ENCODE measurements at places on chromosomes 12 and 14.

DNA sequence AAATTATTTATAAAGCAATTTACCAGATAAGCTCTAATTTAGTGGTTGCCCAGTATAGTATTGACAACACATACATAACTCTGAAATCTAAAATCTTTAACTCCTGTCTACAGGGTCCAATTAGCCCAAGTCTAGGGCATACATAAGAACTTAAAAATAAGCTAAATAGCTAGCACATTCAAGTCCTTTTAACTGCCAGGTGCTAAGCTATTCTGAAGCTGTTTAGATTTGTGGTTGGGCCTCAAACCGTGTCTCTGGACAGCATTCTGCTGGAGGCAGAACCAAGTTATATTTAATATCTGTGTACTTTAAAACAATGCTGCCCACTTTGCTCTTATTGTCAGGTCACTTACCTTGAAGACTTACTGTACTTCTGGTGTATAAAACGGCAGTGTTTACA is 19.0 kb downstream of the RPS6KA5 start:
- DNase-seq: no peak

- DNase-seq: no peak
Observed at GRCh38 chr14:103121121-103121845, 2.0 kb upstream of the TNFAIP2 start.

DNA sequence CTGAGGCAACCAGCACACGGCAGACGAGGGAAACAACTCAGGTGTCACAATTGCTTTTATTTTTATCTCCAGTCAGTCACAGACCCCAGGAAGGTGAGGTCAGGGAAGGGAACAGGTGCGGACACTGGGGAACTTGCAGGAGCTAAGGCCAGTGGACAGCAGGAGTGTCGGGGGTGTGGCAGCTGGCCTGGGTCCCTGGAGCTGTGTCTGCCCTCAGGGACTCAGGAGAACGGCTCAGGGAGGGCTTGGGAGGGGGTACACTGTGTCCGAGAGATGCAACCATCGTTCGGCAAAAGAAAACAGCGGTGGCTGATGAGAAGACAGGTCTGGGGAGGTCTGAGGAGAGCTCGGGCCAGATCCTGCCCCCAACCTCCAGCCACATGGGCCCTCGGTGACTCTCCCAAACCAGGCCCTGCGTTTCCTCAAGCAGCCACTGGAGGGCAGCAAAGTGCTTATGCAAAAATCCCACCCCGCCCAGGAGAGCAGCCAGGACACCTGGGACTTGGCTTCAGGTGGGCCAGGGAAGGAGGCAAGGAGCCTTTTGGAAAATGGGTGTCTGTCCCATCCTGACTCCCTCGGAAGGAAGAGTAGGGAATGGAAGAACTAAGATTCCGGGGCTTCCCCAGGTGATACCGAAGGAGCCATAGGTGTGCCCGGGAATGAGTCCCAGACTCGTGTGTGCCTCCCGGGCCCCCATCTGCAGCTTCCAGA is 24.1 kb upstream of the BCDIN3D start:
- DNase-seq: peak; percentile 64

GRCh38 chr14:104712881-104713734 is 10.9 kb upstream of the ADSS1 start:
- no peak for DNase-seq

DNA sequence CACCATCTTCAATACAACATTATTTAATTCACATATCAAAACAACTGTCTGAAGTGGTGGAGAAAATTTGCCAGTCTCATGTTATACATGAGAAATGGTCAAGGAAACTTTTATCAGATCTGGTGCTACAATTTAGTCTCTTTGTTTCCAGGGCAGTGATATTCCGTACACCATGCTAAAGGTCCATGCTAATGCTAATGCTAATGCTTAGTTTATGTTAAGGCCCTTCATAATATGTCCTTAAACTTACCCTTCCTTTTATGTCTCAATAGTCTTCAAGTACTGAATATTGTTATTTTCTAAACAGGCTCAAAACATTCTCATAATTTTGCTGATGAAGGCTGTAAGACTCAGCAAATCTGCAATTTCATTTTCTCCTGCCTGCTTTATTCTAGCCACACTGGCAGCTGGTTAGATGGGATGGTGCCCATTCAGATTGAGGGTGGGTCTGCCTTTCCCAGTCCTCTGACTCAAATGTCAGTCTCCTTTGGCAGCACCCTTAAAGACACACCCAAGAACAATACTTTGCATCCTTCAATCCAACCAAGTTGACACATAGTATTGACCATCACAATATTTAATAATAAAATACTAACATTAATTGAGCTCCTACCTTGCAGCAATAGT is 59.8 kb downstream of the TMEM117 start:
- no peak for DNase-seq

DNA sequence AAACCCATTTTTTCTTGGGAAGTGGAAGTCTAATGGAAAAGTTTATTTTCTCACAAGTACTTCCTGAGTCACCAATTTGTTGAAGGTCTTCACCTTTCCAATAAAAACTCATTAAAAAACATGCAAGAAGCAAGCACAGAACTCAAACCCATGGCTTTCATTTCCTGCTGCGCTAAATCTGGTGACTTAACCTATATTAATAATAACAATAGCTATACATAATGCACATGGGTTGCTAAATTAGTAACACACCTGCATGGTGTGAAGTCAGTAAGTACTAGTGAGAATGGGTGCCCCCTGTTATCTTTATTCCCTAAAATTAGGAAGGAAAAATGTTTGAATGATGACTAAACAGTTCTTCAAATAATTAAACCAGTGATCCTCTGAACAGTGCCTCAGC is 52.3 kb downstream of the PPP2R5C start:
- DNase-seq: no peak

DNA sequence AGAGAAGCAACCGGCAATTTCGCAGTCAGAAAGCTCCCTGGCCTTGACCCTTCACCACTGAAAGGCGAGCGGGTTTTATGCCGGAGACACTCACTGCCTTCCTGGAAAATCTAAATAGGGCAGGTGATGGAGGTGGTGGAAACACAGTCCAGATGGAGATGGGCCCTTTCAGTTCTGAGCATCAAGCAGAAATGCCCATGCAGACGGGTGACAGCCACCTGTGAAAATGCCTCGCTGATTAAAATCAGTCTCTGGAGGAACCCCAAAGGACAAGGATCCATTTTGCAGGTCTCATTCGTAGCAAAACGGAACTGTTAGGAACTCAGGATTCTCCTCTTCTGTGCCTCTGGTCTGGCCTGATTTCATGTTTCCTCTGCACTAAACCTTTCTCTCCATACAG is 74.2 kb downstream of the FZD10 start:
- no peak for DNase-seq

DNA sequence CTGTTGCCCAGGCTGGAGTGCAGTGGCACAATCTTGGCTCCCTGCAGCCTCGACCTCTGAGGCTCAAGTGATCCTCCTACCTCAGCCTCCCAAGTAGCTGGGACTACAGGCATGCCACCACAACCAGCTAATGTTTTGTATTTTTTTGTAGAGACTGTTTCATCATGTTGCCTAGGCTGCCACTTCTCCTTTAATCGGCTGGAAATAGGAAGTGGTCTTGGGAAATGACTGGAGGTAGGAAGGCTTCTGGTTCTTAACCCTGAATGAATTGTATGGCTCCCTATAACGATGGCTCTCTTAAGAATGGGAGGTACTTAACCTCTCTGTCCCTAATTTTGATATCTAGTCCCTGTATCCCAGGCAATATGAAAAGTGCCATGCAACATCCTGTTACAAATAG is 113.9 kb upstream of the USP15 start:
- no peak for DNase-seq

DNA sequence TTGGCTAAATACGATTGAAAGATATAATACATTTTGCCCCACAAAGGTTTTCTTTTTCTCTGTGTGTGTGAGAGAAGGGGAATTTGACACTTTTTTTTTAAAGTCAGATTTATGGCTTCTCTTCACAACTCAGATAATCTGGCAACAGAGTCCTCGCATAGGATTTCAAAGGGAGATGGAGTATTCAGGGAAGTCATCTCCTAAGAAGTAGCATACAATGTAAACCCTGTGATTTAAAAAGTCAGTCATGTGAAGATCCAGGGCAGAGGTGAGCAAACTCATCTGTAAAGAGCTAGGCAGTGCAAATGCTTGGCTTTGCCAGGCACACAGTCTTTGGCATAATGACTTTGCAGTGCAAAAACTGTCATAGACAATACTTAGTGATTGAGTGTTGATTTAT is 1526.3 kb downstream of the AACS start:
- no peak for DNase-seq

DNA sequence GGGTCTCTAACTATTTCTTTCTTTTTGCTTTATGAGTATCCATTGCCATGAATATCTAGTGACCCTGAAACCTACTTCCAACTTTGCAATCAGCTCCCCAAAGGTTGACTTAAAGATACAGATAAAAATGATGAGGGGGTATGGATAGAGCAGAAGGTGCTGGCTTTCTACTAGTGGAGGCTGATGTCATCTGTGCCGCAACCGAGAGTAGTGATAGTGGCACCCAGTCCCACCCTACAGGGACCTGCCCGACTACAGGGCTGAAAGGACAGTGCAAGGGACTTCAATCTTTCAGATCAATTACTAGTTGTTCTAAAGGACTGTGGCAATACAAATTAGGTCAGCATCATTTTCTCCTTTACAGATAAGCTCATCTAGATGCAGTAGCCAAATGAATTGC is 806.0 kb downstream of the VRK1 start:
- DNase-seq: no peak

DNA sequence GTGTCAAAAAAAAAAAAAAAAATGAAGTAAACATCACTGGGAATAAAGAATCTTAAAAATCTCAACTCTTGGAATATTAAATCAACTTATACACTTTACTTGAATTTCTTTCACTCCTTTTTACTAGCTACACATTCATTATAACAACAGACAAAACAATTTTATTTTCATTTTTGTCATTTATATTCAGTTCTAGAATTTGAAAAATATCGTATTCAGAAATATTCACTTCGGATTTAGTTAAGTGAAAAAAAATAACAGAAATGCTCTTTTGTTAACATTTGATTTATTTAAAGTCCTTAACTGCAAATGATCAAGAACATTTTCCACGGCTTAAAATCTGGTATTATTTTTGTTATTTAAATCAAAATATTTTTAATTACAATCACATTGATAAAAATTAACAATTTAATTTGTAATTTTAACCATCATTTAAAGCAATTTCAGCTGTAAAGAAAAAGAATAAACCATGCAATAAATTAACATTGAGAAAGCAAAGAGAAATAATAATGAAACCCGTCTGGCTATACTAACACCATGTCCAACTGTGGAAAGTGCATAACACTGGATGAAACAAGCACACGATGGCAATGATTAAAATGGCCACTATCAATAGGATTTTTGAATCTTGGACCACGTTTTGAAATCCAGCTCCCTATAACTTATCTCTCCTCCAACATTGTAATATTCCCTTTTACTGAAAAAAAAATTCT is 5.2 kb downstream of the FOXA1 start:
- DNase-seq: no peak

DNA sequence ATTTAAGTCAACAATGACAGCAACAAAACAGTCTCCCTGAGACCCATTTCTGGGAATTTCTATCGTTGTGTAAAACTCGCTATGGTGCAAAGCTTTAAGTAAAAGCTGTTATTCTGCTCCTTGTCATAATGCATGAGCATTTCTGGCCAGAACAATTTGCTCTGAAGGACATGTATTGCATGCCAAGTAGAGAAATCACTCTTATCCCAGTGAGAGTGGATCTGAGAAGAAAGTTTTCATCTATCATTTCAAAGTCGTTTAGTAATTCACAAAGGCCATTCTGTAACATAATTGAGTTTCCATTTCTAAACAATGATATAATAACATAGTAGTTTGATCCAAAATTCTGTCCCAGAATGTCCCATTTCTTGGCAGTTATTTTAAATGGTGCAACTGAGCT is 86.6 kb downstream of the TBC1D30 start:
- no peak for DNase-seq
